ENCODE measurements at places on chromosomes 16 and 17.

DNA sequence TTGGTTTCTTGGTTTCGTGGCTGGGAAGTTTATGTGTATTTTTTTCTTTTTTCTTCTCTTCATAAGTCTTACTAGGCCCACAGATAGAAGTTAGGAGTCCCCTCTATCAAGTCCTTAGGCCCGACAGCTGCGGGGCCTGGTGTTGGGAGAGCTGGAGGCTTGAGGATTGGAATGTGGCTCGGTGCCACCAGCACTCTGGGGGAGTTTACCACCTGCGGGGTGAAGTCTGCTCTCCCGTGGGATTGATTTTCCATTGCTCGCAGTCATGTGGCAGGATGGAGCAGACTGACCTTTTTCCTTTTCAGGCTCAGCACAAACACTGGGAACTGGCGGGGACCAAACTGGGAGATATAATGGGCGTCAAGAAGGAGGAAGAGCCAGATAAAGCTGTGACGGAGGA lies 7.5 kb downstream of the DHX38 start:
- DNase-seq = no peak

- no peak for DNase-seq
Measured at GRCh38 chr17:17859909-17860765, 23.4 kb upstream of the SREBF1 start.

DNA sequence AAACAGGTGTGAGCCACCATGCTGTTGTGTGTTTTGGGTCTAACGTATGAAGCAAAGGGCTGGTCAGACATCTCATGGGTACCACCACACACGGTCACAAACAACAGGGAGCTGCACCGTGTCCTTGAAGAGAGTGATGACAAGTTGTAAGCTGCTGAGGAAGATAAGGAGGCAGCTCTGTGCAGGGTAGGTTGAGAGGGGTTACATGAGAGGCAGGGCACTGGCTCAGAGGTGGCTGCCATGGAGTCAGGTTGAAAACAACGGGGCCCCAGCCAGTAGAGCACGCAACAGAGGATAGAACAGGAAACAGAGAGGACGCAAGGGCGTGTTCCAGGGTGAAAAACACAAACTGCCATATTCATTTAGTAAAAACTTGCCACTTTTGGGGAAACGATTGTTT lies 52.2 kb downstream of the TRARG1 start:
- no peak for DNase-seq

- no peak for DNase-seq
Measured at GRCh38 chr16:81707411-81708265, 71.5 kb upstream of the PLCG2 start.

DNA sequence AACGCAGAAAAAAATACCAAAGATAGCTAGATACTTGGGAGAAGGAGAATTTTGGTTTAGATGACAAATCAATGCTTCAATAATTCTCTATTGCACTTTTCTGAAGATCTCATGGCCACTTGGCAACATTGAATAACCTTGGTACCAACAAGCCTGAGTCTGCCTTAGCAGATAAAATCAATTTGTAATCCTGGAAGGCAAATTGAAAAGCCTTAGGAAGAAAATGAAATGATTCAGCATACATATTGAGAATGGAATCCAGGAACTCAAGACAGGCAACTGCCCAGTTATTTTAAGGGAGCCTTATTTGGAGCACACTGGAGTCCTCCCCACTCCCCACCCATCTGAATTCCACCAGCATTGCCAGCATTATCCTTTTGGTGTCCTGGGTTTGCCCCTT lies 109.3 kb upstream of the SOX9 start:
- no peak for DNase-seq

DNA sequence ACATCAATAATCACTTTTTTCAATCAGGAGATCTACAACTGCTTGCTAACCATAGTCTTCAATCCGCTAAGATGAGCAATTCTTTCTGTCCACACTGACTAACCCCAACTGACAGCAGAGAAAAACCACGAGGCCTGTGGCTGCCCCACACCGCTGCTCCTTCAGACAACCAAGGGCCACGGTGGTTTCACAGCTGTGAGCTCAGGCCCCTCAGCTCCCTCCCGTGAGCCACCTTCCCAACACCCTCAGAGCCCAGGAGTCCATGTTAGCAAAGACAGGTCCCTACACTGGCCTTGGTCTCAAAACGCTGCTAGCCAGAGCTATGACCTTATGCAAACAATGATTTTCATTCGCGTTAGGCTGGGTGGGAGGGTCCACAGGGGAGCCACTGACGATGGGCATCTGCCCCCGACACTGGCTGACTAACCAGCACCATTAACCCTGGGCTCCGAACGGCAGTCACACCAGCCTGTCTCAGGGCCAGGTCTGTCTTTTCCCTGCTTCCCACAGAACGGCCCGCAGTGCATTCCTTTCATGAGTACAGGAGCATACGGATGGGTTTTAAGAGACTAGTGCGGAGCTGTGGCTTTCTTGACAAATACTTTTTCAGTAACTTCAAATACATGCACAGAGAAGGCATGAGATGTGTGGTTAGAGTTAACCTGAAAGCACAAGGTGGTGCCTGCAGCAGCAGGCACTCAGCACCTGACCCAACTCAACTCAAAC lies 67.3 kb downstream of the ANKRD11 start:
- no peak for DNase-seq

DNA sequence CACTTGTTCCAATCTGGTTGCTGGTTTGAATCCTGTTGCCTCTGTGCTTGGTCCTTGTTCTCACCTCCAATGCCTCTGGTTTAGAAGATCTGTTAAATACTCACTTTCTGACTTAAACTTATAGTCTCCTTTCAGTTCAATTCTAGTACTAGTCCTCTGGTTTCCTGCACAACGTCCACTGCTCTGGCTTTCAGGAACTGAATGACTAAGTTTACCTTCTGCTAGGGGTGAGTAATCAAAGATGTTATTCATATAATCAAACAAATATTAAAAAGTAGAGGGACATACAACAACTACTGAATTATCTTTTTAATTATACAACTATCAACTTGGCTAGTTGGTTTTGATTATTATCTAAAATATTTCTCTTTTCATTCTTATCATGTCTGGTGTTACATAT lies 496.4 kb upstream of the TOM1L1 start:
- DNase-seq = no peak

DNA sequence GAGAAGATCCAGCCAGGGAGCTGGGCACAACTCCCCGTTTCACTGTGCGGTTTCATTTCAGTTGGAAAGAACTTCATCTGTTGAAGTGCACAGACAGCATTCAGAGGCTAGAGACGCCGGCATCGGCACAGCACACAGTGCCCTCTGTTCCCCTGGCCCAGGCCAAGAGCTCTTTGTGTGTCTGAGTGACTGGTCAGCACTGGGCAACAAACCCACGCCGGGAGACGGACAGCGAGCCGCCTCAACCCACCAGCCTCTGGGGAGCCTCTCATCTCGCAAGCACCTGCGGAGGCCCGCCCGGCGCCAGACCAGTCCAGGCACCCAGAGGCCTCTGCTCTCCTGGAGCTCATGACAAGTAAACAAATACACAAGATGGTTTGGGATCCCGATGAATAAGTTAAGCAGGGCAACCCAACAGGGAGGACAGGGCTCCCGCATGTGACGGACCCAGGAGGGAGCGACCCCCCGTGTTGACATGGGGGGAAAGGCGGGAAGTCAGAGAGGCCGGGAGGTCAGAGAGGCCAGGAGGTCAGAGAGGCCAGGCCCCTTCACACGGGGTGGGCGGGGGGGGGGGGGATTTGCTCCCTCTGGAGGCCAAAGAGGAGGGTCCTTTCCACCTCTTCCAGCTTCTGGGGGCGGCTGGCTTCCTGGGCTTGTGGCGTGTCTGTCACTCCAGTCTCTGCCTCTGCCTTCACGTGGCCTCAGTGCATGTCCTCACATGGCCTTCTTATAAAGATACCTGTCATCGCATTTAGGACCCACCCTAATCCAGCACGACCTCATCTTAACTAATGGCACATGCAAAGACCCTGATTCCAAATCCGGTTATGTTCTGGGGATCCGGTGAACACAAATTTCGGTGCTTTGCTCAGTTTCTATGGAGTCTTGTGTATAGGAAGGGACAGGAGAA lies 25.8 kb upstream of the KLHDC4 start:
- no peak for DNase-seq

- no peak for DNase-seq
Measured at GRCh38 chr16:48295488-48296281, 48.3 kb upstream of the ABCC11 start.

Data from NCI-H1417 treated with DMSO at 0.1 percent for 48 hours (cell line).